ENCODE measurements at places on chromosomes 7 and 10. TPM values are rescaled to one million over a fixed set of nuclear protein-coding genes. Genes with fewer than 3 reads are reported as not detected.

The DDC gene
- total RNA-seq: not detected

The PANK1 gene
- 0.61 TPM for total RNA-seq

The ANXA8L1 gene
- not detected for total RNA-seq

The SPDYE5 gene
- total RNA-seq: 0.20 TPM

- DNase-seq: no peak
These were observed 195.6 kb downstream of the SKAP2 start for GRCh38 chr7:26668821-26669220.

DNA sequence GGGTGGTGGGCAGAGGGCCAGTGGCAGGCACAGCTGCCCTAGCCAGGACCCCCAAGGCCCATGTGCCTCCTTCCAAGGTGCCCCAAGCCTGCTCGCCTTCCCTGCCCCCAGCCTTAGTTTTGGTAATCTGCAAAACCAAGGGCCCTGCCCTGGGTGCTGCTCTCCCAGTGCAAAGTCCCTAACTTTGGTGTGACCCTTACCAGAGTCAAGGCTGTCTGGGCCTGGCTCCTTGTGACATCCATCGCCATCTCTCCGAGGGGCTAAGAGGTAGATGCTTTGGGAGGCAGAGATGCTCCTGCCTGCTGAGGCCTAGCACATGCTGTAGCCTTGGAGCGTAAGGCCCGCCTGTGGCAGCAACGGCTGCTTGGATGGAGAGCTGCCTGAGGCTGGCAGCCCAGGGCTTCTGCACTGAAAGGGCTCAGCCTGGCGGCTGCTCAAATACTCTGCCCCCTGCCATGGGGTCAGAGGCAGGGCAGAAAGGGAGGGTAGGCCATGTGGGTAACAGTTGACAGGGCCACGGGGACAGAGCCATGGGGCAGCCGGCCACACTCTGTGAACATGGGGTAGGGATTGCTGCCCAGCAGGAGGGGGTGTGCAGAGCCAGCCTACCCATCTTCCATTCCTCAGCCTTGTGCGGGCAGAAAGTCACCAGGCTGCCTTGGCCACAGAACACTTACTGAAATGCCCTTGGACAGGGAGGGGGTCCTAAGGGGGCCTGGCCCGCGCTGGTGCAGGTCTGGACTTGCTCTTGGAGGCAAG lies 17.9 kb upstream of the MYL7 start:
- no peak for DNase-seq

- DNase-seq: no peak
These were observed 123.7 kb downstream of the IMMP2L start for GRCh38 chr7:111438369-111439289.

- DNase-seq: no peak
These were observed 76.5 kb upstream of the DDC start for GRCh38 chr7:50641442-50642405.

GRCh38 chr7:143287339-143287934 lies 714 bp upstream of the CASP2 start:
- DNase-seq: no peak

GRCh38 chr7:114922652-114923402 lies 933 bp downstream of the MDFIC start:
- DNase-seq: peak; percentile 29

DNA sequence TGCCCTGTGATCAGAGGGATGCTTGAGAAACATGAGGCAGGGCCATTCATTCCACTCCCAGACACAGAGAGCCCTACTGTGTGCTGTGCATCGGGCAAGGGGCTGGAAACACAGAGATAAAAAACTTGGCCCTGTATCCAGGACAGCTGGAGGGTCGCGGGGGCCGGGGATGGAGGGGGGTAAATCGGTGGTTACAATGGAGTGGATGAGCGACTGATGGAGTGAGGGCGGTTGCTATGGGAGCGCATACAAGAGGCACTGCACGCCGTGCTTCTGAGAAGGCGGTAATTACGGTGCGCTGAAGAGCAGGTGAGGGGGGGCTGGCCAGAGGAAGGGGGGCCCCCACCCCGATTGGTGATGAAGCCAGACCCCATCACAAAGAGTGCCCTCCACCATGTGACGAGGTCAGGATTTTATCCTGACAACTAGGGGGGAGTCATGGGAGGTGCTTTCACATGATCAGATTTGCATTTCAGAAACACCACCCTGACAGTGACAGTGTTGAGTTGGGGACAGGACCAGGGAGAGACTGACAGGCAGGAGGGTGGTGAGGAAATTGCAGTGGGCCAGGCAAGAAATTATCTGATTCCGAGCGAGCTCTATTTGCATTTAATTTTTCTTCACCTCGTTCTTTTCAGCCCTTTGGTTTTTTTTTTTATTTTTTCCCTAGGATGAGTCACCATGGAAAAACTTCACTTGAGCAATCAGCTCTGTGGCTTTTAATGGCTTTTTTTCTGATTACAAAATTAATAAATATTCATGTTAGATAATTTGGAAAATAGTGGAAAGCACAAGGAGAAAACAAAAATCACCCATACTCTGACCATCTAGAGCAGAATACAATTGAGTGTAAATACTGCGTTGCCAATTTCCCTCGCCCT lies 7.8 kb downstream of the CPA5 start:
- no peak for DNase-seq

GRCh38 chr10:116800286-116800929 lies 48.9 kb upstream of the ENO4 start:
- DNase-seq: no peak

- DNase-seq: no peak
These were observed 156.7 kb downstream of the PLXNA4 start for GRCh38 chr7:132419542-132419941.
